ENCODE measurements at places on chromosomes 4 and X.
A peak's percentile ranks its signal among the peaks of the same experiment; 100 is the strongest.

GRCh38 chrX:38882894-38883626, 81.8 kb downstream of the MID1IP1 start:
- no peak for DNase-seq

- peak; percentile 94 for DNase-seq
Measured at GRCh38 chr4:8198906-8199593, at the start of gene SH3TC1. Gene SH3TC1, plus strand, starts transcription at chr4:8199290. Its CDS starts 5,905 bp downstream, at chr4:8205195.

DNA sequence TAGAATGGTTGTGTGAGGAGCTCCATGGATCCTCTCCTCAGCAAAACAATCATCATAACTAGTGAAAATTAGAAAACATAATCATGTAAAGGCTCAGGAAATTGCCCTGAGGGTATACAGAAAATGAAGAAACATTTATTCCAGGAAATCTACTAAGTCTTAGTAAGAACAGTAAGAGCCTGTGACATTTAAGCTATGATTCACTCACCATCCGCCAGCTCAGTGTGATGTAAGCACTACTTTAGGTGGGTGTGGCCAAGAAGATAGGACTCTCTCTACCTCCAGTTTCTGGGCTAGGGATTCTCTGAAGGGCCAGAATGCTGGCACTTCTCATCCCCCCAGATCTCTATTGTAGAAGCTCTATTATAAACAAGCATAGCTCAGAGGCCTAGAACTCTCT, 147.5 kb downstream of the DLG3 start:
- no peak for DNase-seq

DNA sequence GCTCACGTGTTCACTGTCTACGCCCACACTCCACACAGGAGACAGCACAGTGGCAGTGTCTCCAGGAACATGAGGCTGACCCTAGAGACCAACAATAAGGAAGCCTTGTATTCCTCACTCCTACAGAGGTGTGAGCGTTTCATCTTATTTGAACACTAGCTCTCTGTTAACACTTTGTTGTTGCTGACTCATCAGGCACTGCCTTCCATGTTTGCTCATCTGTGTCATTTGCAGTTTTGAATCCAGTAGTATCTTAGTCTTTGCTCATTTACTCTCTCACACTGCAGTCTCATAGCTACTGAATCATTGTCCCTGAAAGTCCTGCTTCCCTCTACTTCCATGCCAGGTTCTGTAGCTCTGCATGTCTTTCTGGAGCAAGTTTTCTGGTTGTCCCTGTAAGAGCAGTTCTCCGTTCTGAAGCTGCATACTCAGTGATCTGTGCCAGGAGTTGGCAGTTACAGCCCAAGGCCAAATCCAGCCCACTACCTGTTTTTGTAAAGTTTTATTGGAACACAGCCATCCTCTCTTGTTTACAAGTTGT, 80.3 kb upstream of the DCLK2 start:
- DNase-seq: no peak

DNA sequence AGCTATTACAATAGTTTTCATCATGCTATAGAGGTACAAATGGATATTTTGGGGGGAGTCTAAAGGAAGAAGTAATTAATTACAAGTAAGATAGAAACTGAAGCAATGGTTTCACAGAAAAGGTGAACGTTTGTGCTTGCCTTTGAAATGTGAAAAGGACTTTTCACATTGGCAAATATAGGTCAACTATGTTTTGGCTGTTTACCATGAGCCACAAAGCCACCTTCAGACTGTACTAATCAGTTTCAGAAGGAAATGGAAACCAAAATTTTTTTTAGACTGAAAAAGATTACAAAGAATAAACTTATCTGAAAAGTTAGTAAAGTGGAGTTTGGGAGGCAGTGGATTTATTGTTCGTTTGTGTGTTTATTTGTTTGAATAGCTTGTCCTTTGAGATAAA, 32.1 kb downstream of the SYTL5 start:
- no peak for DNase-seq

Data from GM13976 (cell line).